Stimulated activated CD4-positive, alpha-beta T cell treated with anti-CD3 and anti-CD28 coated beads, TNF-alpha, amount 100 ng/mL, for 1 hour (primary cell): ENCODE measurements at places on chromosomes 12 and 14.

GRCh38 chr12:121170611-121171260, 38.1 kb downstream of the P2RX7 start:
- DNase-seq, result no peak

- no peak for DNase-seq
These were observed 174.0 kb downstream of the RASSF9 start for GRCh38 chr12:85662207-85662602.

- DNase-seq, result no peak
These were observed 29.2 kb downstream of the GALNT16 start for GRCh38 chr14:69288956-69289705.

- DNase-seq, result no peak
These were observed 23.0 kb downstream of the TRIM9 start for GRCh38 chr14:51071857-51072256.

GRCh38 chr14:75428230-75429104, 645 bp downstream of the JDP2 start:
- no peak for DNase-seq

DNA sequence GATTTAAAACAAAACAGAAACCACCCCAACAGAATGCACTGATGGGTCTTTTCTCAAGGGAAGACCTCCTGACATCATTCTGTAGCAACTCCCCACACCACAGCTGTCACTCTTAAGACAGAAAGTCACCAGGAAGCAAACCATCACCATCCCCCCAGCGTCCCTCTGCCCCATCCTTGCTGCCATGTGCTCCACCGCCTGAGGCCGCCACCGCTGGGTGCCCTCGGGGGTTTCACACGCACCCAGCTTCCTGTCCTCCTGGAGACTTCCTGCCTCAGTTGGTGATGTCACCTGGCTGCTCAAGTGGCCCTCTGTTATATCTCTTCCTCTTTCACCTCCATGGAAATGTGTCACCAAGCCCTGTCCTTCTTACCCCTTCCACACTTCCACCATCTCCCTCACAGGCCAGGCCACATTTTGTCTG, 71.4 kb upstream of the GPR68 start:
- DNase-seq, result peak; percentile 51
